ENCODE measurements at places on chromosomes 12 and 14.

GRCh38 chr14:54331516-54331915 is 65.3 kb upstream of the CDKN3 start:
- H3K27ac ChIP-seq = no peak overlapping the region
- no peaks in the 10 kb centered on the region for H3K36me3 ChIP-seq

DNA sequence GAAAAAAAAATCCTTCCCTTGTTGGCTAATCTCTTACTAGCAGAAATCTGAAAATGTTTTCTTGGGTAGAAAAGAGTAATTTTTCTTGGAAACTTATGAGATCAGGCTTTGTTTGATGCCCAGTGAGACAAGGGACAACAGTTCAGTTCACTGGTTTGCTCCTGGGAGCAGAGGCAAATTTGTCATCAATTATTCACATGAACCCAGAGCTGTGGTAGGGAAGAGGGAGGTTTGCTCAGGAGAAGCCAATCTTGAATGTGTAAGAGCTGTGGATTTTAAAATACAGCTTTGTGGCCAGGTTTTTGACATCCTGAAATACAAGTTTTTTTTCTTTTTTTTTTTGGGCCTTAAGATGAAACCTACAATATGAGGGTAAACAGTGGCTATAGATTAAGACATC is 426.6 kb downstream of the ATP23 start:
- H3K4me3 ChIP-seq = no peak overlapping the region
- no peak for DNase-seq

DNA sequence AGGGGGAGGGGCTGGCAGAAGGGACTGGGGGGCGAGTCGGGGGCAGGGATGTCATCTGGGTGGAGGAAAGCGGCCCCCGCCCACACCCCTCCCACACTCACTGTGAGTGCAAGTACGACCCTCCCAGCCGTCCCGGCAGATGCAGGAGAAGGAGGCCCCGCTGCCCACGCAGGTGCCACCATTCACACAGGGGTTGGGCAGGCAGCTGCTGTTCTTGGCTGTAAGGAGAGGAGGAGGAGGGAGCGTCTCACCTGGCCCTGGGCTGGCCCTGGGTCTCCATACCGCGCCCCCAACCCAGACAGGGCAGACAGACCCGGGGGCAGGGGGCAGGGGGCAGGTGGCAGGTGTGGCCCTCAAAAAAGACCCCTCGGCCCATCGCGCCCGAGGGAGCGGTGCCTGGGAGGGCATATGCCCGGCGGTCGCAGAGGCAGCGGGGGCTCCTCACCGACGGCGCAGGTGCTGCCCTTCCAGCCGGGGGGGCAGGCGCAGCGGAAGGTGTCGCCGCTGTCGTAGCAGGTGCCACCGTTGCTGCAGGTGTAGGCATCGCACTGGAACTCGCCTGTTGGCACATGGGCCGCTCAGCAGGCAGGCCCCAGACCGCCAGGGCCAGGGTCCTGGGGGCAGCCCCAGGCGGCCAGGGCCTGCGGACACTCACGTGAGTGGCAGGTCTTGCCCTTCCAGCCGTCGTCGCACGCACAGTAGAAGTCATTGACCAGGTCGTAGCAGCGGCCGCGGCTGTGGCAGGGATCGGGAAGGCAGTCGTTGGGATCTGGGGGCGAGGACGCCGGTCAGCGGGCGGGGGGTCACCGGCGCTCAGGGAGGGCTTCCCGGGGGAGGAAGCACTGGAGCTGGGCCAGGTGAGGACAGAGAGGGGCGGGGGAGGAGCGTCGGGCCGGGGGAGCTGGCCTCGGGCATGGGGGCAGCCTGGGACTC is 20.6 kb downstream of the JAG2 start:
- H3K4me1 ChIP-seq = no peaks in the 10 kb centered on the region
- no peaks in the 10 kb centered on the region for H3K27me3 ChIP-seq
- no peaks in the 10 kb centered on the region for H3K36me3 ChIP-seq

GRCh38 chr12:61610143-61610542 is 650.1 kb upstream of the USP15 start:
- no peak for DNase-seq
- no peak overlapping the region for H3K27ac ChIP-seq
- H3K36me3 ChIP-seq = no peaks in the 10 kb centered on the region
- H3K27me3 ChIP-seq = no peaks in the 10 kb centered on the region
- no peak overlapping the region for H3K4me3 ChIP-seq
- no peaks in the 10 kb centered on the region for H3K4me1 ChIP-seq

GRCh38 chr14:63134801-63135200 is 69.4 kb upstream of the RHOJ start:
- H3K27ac ChIP-seq = no peak overlapping the region
- H3K4me3 ChIP-seq = no peak overlapping the region
- H3K36me3 ChIP-seq = no peaks in the 10 kb centered on the region
- H3K27me3 ChIP-seq = no peaks in the 10 kb centered on the region
- H3K4me1 ChIP-seq = no peaks in the 10 kb centered on the region
- DNase-seq = no peak

DNA sequence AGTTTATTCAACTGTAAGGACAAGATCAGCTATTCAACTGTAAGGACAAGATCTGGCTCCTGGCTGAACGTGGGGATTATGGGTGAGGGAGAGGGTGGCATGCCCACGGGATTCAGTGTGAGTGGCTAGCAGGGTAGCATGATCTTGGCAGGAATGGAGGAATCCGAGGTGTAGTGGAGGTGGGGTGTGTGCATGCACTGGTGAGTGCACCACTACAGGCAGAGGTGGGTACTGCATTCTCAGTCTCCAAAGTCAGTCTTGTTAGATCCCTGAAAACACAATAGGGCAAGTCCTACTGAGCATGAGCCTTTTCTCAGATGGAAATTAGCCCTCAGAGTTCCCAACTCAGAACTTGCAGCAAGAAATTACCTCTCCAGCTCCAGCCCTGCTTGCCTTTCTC is 32.2 kb upstream of the DCD start:
- H3K4me1 ChIP-seq = no peaks in the 10 kb centered on the region
- H3K27me3 ChIP-seq = peaks cover 23% of the 10 kb centered on the region
- no peak for DNase-seq
- H3K27ac ChIP-seq = no peak overlapping the region
- no peak overlapping the region for H3K4me3 ChIP-seq

DNA sequence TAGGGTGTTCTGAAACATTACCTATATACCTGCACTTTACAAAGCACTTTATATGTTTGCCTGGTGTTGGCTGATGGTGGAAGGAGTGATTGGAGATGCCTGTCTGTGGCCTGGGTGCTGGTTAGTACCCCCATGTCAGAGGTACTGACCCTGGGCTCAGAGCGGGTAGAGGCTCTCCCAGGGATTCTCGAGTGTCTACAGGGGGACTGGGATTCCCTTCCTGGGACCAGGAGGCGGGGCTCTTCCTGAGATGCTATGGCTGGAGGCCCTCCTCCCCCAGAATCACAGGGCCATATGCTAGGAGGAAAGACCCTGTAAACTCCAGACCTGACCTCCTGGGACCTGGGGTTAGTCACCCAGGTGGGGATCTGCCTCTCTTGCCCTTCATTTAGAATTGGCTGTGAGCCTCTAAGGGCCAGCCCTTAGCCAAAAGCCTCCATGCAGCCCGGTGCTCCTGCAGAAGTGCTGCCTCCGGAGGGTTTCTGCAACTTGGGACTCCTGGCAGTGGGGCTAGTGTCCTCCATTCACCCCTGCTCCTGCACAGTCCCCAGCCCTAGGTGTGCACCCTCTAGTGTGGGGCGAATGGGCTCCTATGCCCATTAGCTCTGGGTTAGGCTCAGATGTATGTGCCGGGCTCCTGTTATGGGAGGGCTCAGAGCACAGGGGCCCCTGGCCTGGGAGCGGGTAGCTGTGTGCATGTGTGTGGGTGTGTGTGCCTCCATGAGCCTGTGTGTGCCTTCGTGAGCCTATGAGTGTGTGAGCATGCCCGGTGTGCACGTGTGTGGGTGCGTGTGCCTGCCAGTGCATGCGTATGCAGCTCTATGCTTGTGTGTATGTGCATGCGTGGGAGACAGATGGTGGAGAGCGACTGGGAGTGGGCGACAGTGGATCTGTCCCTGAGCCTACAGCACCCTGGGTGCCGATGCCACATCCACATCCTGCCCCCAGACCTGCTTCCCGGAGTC is 36.6 kb downstream of the RTL1 start:
- H3K27ac ChIP-seq = no peak overlapping the region
- DNase-seq = no peak
- no peaks in the 10 kb centered on the region for H3K36me3 ChIP-seq
- H3K4me3 ChIP-seq = no peak overlapping the region
- H3K27me3 ChIP-seq = no peaks in the 10 kb centered on the region

- H3K4me1 ChIP-seq = no peaks in the 10 kb centered on the region
- no peak overlapping the region for H3K27ac ChIP-seq
Measured at GRCh38 chr12:108911915-108912314, 32.0 kb downstream of the DAO start.

- DNase-seq = no peak
- peaks cover 32% of the 10 kb centered on the region for H3K36me3 ChIP-seq
- H3K4me3 ChIP-seq = no peak overlapping the region
- H3K27me3 ChIP-seq = no peaks in the 10 kb centered on the region
Measured at GRCh38 chr12:67669217-67669933, 20.8 kb downstream of the DYRK2 start.

GRCh38 chr12:110846615-110847566 is at the start of gene CCDC63:
CCDC63 (plus strand) TSS chr12:110846987; CDS start chr12:110852955, 5,968 bp downstream.
- H3K4me3 ChIP-seq = peak within 1 kb of the TSS; percentile 68
- H3K27me3 ChIP-seq = peaks cover 34% of the 10 kb centered on the region
- peaks cover 5% of the 10 kb centered on the region for H3K4me1 ChIP-seq
- H3K27ac ChIP-seq = no peak within 1 kb of the TSS
- H3K36me3 ChIP-seq = no peaks in the 10 kb centered on the region

DNA sequence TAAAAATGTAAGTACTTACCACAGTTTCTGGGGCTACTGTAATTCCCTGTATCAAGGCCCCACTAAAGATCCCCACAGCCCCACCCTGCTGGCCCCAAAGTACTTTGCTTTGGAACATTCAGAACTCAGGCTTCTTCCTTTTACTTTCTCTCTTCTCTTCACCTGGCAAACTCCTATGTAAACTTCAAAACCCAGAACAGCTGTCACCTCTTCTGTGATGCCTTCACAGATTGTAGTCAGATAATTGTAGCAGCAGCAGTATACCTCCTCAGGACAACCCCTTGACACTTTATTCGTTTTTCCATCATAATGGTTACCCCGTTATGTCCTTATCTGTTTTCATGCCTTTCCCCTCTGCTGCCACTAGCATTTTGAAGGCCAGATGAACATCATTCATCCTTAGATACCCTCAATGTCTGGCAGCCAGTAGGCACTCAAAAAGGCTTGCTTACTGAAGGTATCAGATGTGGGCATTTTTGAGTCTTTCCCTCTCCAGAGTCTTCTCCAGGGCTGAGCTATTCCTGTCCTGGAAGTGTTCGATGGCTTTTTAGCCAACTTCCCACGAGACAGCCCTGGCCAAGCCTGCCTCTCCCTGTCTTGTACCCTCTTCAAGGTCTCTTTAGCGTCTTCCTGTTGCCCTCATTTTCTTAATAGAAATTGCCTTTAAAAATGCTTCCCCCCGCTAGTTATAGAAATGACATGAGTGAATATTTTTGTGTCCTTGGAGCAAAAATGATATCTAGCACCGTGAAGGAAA is 7.4 kb downstream of the PLBD2 start:
- no peak for DNase-seq
- no peaks in the 10 kb centered on the region for H3K27me3 ChIP-seq
- H3K4me1 ChIP-seq = peaks cover 3% of the 10 kb centered on the region
